ENCODE measurements at places on chromosomes 12 and 14.

- DNase-seq = no peak
Measured at GRCh38 chr14:22979748-22980392, 2.5 kb downstream of the AJUBA start.

GRCh38 chr12:48034835-48035805 lies 30.8 kb upstream of the COL2A1 start:
- no peak for DNase-seq

DNA sequence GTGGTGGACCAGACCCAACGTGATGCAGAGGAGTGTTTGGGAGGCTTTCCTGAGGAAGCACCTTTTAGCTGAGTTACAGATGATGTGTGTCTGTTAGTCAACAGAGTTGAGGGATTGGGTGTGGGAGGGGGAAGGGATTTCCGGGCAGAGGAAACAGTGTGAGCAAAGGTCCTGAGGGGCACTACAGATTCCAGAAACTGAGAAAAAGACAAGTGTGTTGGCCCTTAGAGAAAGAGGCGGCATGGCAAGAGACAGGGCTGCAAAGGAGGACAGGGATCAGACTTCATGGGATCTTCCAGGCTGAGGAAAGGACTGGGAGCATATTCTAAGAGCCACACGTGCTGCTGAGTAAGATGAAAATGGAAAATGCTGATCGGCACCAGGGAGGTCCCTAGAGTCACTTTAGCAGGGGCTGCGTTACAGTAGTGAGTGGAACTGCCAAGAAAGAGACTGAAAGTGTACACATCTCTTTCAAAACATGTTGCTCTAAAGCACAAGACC lies 9.4 kb upstream of the RPS6KL1 start:
- no peak for DNase-seq

DNA sequence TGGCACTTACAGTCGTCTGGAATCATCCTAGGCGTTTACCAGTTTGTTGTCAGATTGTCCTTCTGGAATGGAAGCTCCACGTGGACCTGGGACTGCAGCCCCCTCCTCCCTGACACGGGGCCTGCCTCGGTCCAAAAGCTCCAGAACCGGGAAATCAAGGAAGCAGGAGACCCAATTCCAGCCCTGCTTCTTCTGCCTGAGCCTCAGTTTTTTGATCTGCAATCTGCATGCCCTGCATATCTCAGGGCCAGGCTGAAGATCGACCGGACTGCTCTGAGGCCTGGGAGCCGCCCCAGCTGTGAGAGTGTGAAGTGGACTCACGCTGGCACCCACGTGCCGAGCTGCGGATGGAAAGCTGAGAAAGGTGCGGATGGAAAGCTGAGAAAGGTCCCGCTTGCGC lies 98.6 kb downstream of the SETD3 start:
- no peak for DNase-seq

GRCh38 chr14:54562334-54562733 lies 4.6 kb upstream of the SAMD4A start:
- no peak for DNase-seq

DNA sequence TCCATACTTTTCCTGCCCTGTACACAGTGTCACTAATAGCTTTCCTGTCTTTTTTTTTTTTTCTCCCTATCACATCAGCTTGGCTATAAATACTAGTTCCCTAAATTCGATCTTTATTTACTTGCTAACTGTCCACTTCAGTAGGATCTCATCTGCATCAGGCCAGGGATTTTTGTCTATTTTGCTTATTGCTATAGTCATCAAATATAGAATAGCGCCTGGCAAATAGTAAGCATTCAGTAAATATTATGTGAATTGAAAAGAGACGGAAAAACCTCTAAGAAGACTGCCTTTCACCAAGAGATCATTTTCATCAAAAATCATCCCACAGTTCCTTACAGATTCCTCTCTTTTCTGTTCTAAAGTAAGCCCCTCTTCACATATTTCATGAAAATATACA lies 429.1 kb downstream of the FLRT2 start:
- no peak for DNase-seq

DNA sequence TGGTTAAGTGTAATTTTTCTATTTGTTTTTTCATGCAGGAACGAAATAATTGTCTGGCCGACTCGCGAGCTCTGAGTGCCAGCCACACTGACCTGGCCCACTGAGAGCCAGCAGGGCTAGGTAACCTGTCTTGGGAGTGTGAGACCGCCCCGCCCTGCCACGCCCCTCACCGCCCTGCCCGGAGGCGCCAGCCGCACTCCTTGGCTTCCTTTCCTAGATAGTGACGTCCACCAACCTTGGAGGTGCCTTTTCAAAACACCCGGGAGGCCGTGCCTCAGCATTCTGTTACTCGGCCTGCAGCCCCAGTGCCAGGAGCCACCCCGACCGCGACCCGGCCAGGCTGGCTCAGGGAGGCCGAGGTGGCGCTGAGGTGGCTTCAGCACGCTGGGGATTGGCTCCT lies 21.7 kb downstream of the XRCC3 start:
- DNase-seq = no peak

DNA sequence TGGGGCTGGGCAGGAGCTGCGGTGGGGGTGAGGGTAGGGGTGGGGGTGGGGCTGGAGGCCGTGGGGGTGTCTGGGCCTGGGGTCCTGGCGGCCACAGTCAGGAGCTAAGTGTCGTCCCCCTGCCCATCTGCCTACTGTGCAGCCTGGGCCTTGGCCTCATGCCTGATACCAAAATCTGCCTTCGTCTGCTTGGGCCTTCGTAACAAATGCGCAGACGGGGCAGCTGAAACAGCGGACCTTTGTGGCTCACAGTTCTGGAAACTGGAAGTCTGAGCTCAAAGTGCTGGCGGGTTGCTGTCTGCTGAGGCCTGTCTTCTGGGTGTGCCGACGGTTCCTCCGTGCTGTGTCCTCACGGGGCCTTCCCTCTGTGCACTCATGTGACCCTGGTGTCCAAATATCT lies 61.7 kb downstream of the KIF26A start:
- DNase-seq = no peak

GRCh38 chr12:24491968-24492367 lies 456.9 kb downstream of the BCAT1 start:
- no peak for DNase-seq

GRCh38 chr12:75505706-75506312 lies 5.6 kb downstream of the KRR1 start:
- DNase-seq = no peak

DNA sequence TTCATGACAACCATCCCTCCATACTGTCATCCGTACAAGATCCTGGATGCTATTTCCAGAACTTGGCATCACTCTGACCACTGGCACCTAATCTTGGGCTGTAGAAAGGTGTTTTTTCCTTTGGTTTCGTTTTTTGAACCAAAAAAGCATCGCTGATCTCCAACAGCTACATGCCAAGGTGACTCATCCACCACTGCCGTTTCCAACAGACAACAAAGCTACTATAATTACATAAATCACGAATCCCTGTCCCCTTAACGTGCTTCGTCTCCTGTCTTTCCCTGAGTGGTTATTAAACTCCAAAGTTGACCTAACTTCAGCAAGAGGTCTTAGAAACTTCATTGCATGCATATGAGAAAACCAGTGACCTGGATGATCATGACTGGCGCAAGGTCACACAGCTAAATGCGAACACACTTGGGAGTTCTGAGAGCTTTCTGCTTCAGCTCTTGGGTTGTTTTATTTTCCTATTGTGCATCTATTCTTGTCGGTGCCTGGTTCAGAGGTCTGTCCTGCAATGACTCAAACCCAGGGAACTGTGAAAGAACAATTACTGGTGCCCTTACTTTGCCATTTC lies 99.9 kb downstream of the PPM1H start:
- no peak for DNase-seq

DNA sequence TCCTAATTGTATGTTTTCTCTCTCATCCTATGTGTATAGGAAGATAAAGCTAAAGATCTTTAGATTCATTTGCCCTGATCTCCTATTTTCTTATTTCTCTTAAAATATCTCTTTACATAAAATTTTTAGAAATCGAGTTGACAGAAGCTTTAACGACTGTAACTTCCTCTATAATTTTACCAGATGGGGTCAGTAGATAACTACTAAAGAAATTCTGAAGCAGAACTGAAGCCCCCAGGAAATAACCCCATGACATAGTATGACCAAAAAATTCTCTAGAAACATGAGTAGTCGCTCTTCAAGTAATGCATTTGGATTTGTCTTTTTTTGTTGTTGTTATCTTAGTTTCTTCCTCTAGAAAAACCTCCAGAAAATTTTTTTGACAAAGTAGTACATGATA lies 288.0 kb downstream of the ERC1 start:
- no peak for DNase-seq

GRCh38 chr14:89955022-89955744 lies 544 bp upstream of the TDP1 start:
- DNase-seq = no peak

DNA sequence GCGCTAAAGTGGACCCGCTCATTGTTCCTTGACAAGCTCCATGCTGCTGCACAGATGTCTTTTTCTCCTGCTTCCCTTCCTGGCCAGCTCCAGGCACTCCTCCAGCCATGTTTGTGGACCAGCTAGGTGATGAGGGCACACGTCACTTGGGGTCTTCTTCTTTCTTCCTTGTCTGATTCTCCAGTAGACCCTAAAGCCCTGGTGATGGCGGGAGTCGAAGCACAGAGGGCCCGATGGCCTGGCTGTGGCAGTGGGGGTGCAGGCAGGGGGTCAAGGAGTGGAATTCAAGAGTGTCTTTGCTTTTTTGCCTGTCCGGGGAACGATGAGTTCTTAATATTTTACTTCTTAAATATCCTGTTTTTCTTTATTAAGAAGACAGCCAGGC lies 23.0 kb upstream of the AMN start:
- no peak for DNase-seq

GRCh38 chr12:442235-442884 lies 17.4 kb upstream of the B4GALNT3 start:
- peak; percentile 6 for DNase-seq

DNA sequence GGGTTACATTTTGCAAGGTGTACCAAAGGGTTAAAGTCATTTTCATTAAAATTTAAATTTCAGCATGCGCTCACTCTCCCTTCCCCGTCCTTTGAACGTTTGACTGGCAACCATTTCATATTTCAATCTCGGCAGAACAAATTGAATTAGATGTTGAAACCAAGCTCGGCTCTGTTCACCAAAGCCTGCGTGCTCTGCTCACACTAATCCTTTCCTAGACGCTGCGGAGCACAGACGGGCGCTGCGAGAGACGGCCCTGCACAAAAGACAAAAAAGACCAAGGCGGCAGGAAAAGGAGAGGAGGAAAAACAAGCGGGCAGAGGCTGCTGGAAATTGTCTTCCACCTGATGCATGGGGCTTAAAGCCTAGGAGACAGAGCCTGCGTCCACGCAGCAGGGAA lies 149.3 kb downstream of the RBM19 start:
- DNase-seq = no peak

GRCh38 chr12:106759526-106760183 lies 14.8 kb upstream of the RIC8B start:
- no peak for DNase-seq

GRCh38 chr12:109868182-109869051 lies 11.9 kb downstream of the GLTP start:
- no peak for DNase-seq

- DNase-seq = no peak
Measured at GRCh38 chr14:34865889-34866574, 9.1 kb downstream of the BAZ1A start.

DNA sequence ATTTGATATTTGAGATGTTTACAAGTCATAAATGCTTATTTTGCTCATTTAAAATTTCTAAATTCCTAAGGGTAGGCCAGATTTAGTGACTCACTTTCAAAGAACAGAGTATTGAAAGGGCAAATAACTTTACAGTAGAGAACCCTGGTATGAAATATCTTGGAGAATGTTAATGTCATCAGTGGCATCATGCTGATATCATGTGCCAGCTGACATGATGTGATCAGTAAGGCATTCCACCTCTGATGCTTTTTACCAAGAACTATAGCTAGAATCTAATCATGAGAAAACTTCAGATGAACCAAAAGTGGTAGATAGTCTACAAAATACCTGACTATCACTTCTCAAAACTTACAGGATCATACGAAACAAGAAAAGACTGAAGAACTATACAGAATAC lies 2.9 kb upstream of the FLRT2 start:
- no peak for DNase-seq

- peak; percentile 53 for DNase-seq
Measured at GRCh38 chr14:75578102-75578785, at the start of gene FLVCR2. TSS of gene FLVCR2 (plus strand) at chr14:75578620. CDS start at chr14:75578973, 353 bp downstream.

- DNase-seq = no peak
Measured at GRCh38 chr12:28023156-28023887, 50.8 kb upstream of the PTHLH start.

DNA sequence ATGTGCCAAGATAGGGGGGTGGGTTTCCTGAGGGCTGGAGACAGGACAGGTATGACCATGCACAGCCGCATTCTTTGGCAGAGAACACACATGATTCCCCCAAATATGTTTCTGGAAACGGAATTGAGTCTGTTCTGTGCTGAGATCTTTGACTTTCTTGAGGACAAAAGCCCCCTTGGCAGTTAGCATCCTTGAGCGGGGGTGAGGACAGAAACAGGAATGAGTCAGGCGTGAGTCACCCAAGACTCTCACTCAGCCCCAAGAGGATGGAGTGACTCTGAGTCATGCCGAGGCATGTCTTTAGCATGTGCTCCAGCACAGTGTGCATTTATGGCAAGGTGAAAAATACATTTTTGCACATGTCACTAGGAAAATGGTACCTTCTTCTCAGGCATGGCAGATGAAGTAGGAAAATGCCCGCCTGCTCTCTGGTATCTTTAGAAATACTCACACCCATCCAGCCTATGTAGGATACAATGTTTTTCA lies 52.1 kb downstream of the DAD1 start:
- DNase-seq = peak; percentile 78

DNA sequence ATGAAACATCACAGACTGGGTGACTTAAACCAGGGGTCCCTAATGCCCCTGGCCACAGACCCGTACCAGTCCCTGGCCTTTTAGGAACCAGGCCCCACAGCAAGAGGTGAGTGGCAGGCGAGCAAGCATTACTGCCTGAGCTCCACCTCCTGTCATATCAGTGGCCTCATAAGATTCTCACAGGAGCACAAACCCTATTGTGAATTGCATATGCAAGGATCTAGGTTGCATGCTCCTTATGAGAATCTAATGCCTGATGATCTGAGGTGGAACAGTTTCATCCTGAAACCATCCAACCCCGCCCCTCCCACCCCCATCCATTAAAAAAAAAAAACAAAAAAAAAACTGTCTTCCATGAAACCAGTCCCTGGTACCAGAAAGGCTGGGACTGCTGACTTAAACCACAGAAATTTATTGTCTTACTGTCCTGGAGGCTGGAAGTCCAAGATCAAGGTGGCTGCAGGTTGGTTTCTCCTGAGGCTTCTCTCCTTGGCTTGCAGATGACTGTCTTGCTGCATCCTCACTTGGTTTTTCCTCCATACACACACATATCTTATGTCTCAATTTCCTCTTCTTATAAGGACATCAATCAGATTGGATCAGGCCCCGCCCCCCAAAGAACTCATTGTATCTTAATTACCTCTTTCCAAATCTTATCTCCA lies 235.9 kb downstream of the CHST11 start:
- DNase-seq = no peak

All from activated T-helper 9 cell treated with anti-CD3 and anti-CD28 coated beads, Interleukin-2, amount 50 U/mL, for 16 hours (primary cell).